ENCODE measurements at places on chromosomes 1 and 21.

GRCh38 chr1:65650682-65651081 lies 142.0 kb upstream of the PDE4B start:
- DNase-seq, result no peak

DNA sequence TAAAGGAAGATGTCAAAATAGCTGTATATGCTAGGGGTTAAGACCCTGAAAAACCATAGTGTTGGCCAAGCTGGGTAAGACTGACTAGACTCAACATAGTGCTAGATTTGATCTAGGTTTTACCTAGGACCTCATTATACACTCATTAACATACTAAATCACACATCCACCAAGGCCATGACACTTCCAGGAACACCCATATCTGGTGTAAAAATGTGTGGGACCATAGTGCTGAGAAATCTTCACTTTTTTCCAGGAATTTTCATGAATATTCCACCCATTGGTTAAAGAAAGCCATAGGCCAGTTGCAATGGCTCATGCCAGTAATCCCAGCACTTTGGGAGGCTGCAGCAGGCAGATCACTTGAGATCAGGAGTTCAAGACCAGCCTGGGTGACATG lies 34.0 kb upstream of the ACADM start:
- no peak for DNase-seq

GRCh38 chr1:183087001-183087400 lies 63.8 kb downstream of the LAMC1 start:
- DNase-seq, result no peak

DNA sequence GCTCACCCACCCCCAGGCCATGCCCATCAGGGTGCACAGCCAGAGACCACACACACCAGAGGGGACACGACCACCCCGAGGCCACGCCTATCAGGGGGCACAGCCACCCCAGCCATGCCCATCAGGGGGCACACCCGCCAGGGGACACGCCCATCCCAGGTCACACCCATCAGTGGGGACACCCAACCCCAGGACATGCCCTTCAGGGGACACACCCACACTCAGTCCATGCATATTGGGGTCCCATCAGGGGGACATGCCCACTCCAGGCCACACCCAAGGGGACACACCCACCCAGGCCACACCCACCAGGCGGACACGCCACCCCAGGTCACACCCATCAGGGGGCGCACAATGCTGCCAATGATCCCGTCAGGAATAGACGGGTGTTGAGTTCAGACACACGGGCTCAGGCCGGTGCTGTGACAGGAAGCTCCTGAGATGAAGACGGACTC lies 20.7 kb downstream of the MCM3AP start:
- no peak for DNase-seq

GRCh38 chr1:163170975-163171676 lies 31.6 kb downstream of the RGS5 start:
- no peak for DNase-seq
